M059J (cell line): ENCODE measurements at places on chromosomes 4 and X.

- DNase-seq = no peak
Observed at GRCh38 chrX:16852617-16853179, 17.5 kb downstream of the RBBP7 start.

GRCh38 chr4:5701971-5702370, 6.4 kb downstream of the EVC2 start:
- no peak for DNase-seq

DNA sequence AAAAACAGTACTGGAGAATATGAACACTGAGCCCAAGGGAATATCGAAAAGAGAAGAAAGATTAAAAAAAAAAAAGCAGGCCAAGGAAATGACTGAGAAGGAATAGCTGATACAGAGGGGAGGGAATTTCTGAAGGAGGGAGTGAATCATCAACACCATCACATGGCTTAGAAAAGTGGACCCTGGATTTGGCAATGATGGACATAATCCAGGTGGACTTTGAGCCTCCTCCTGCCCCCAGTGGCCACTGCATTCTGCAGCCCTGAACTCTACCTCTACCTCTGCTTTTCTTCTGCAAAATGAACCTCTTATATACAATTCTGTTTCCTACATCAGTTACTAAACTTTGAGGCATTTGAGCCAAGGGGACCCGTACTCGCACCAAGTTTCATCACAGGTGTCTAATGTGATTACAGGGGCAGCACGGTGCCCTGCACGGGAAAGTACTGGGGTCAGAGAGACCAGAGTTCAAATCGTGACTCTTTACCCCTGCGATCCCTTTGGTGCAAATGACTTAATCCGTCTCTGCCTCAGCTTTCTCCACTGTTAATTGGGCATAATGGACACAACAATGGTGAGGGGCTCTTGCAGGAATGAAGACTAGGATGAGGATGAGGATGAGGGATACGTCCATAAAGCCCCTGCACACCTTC, 1.1 kb downstream of the OCIAD2 start:
- DNase-seq = peak; percentile 76

DNA sequence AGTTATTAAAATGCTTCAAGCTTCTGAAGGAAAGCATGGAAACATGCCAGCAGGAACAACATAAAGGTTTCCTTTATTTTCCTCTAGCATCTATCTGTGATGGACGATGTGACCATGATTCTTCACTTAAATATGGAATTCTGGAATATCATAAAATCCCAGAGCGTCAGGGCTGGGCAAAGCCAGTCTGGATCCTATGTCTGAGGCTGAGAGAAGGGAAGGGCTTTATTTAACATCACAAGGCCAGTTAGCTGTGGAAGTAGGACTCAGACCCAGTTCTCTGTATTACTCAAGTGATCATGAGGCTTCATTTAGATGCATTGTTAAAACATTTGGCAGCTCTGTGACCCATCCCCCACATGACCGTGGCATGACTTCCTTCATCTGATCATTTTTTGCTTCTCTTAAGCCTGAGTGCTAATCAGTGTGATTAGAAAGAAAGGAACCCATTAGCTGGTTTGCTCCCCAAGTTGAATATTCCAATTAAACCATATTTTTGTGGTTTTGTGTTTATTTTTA, 40.9 kb upstream of the EOLA2 start:
- no peak for DNase-seq

GRCh38 chr4:26060286-26060685, 146.3 kb downstream of the SMIM20 start:
- DNase-seq = no peak

DNA sequence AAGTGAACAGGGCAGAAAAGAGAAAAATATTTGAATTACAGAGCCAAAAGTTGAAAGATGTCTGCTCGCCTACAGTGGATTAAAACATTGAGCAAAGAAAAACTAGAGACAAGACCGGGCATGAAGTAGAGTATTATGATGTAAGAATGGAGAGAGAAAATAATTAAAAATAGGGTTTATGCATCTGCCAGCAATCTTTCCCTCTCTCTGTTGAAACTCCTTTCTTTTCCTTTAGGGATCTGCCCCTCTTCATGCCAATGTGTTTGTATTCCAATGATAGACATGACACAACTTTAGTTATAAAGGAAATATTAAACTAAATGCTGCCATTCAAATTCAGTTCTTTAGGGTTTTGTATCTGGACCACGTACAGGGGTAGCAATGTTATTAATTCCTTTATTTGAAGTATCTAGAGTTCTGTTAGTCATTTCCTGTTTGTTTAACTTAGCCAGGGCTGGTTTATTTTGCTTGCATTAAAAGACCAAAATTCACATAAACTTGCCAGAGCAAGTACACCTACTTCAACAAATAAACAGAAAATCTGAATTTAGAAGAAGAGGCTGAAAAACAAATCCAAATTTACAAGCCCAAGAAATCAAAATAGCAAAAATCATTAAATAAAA, 202.6 kb downstream of the SPOCK3 start:
- DNase-seq = peak; percentile 15

GRCh38 chr4:184899261-184900134, 73.7 kb upstream of the ACSL1 start:
- peak; percentile 32 for DNase-seq

- peak; percentile 60 for DNase-seq
Observed at GRCh38 chr4:140223056-140223810, 69.2 kb upstream of the MAML3 start.

GRCh38 chrX:15854712-15855567, at the start of gene AP1S2:
TSS of gene AP1S2 (minus strand) at chrX:15854813. CDS start at chrX:15852524, 2,289 bp downstream.
- peak; percentile 92 for DNase-seq

DNA sequence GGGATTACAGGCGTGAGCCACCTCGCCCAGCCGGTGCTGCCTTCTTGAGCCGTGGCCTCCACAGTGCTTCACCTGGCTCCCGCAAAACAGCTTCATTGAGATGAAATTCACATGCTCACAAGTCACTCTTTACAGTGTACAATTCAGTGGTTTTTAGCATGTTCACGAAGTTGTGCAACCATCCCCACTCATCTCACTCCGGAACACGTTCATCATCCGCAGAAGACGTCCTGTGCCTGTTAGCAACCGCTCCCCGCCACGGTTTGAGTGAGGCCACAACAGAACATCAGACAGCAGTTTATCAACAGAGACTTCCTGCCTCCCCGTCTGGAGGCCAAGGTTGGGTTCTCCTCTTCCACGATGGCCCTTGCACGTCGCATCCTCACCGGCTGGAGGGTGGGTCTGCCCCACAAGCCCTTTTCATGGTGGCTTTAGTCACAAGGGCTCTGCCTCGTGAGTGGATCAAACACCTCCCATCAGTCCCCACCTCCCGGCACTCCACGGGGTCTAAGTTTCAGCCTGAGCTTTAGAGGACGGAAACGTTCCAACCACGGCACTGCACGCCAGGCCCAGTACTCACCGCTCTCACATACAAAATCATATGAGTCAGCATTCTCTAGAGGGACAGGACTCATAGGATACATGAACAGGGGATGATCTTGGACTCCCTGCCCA, 29.6 kb upstream of the SPON2 start:
- DNase-seq = no peak

DNA sequence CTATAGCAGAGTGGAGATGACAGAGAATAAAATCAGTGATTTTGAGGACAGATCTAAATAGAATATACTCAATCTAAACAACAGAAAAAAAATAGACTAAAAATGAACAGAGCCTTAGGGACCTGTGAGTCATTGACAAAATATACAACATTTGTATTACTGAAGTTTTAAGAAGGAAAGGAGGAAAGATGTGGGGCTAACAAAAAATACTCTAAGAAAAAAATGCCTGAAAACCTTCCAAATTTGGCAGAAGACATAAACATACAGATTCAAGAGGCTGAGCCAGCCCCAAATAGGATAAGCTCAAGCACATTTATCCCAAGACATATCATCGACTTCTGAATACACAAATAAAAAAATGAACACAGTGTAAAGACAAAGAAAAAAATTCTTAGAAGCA, 123.6 kb upstream of the INTU start:
- no peak for DNase-seq

DNA sequence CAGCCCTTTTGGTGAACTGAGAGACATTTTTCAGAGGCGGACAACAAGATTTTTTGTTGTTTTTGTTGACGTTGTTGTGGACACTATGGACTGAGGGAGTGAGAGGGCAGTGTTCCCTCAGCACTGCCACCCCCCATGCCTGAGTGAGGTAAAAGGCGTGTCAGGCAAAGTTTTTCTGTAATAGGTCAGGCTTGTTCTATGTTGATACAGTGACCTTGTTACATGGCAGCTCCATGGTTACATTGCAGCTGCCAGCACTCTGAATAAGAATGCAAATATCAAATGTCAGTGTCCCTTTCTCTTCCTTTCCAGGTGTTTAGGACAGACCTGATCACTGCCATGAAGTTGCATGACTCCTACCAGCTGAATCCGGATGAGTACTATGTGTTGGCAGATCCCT, 36.6 kb downstream of the JADE1 start:
- no peak for DNase-seq

GRCh38 chr4:128812442-128813235, 3.1 kb downstream of the JADE1 start:
- DNase-seq = peak; percentile 81

DNA sequence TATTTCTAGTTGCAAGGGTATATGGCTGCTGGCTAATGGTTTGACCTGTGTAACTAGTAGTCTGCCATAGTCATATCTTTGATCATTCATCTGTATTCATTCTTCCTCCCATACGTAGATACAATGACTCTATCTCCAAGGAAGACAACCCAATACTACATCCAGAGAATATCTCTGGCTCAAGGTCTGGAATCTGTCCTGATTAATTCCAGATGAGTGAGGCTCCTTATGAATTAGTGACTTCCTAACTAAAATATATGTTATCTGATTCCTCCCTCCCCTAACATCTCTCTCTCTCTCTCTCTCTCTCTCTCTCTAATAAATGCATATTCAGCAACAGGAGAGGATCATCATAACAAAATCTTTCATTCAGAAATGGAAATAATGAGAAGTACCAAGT, 641.5 kb downstream of the FAT4 start:
- no peak for DNase-seq

DNA sequence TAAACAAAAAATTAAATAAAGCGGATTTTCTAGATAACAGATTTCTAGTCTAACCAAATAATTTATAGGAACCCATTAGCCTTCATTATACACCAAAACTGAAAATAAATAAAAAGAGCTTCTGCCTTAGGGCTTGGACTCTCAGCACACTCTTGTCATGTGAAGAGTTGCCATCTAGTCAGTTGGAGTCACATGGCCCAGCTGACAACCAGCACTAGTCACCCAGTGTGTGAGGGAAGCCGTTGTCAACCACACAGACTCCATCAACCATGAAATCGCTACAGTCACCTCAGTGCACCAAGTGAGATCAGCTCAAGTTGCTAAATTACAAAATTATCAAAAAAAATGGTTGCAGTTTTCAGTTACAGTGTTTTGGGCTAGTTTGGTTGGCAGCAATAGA, 470.0 kb downstream of the GASK1B start:
- peak; percentile 7 for DNase-seq

DNA sequence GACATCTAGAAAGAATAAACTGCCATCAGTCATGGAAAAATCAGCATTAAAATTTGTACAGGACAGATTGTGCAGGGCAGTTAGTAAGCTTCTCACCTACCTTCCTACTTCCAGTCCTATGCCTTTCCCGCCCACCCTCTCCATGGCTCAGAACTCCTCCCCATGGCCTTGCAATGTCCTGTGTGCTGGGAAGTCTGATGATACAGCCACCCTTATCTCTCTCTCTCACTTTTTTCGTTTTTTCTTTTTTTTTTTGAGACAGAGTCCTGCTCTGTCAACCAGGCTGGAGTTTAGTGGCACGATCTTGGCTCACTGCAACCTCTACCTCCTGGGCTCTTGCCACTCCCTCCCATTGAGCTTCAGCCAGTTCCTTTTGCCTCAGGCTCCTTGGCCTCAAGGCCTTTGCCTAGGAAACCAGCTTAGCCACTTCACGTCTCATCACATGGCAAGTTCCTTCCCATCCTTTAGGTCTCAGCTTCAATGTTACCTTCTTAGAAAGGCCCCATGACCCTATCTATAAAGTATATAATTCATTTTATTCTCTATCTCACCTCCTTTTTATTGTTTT, 259.7 kb downstream of the NKX6-1 start:
- no peak for DNase-seq

DNA sequence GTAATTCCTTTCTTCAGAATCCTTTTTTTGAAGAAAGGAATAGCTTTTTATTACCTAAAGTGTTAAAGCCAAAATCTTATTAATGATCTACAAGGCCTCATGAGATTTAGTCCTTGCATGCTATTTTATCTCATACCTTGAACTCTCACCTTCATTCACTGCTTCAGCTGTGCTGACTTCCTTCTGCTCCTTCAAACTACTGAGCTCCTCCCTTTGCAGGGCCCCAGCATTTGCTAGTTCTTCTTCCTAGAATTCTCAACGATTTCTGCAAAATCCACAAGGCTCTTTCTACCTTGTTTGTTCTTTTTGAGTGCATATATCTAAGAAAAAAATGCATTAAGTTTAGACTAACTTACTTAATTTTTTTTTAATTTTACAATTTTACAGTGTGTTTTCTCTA, 619.5 kb downstream of the EPHA5 start:
- no peak for DNase-seq

- no peak for DNase-seq
Observed at GRCh38 chrX:111634823-111635729, 45.9 kb upstream of the ALG13 start.

DNA sequence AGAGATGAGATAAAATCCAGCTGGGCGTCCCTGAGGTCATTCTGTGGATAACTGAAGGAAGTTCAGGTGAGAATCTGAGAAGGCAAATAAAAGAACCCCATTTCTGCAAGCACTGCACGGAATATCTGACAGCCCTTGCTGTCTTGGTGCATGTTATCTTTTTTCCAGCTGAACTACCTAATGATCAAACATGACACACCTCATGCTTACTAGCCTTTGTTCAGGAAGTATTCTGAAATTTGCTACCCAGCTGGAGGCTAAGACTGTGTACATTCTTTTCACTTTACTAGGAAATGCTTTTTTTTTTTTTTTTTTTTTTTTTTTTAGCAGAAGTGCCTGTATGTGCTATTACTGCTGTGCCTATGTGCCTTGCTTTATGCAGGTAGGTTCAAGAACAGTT, 718.1 kb downstream of the SMARCA1 start:
- no peak for DNase-seq

GRCh38 chr4:108351791-108352190, 183.1 kb upstream of the LEF1 start:
- DNase-seq = no peak

- DNase-seq = no peak
Observed at GRCh38 chr4:104128031-104128849, 366.5 kb downstream of the CXXC4 start.

DNA sequence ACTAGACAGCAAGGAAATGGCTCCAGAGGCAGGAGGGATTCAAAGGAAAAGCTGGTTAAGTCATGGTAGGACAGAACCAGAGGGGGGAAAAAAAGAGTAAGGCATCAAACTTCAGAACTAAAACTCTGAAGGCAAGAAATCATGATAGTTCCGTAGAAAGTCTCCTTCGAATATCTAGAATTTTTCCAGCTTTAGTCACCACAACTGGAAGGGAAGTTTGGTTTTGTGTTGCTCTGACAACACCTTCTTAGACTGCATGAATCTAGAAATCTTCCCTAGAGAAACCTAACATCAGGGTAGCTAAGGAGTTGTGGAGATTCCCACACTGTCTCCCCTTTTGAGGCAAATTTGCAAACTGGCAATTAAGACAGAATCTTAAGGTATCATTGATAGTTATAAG, 33.7 kb downstream of the AMMECR1 start:
- peak; percentile 96 for DNase-seq
